ENCODE measurements at places on chromosomes 2 and 18. TPM values are rescaled to one million over a fixed set of nuclear protein-coding genes. Genes with fewer than 3 reads are reported as not detected.

DNA sequence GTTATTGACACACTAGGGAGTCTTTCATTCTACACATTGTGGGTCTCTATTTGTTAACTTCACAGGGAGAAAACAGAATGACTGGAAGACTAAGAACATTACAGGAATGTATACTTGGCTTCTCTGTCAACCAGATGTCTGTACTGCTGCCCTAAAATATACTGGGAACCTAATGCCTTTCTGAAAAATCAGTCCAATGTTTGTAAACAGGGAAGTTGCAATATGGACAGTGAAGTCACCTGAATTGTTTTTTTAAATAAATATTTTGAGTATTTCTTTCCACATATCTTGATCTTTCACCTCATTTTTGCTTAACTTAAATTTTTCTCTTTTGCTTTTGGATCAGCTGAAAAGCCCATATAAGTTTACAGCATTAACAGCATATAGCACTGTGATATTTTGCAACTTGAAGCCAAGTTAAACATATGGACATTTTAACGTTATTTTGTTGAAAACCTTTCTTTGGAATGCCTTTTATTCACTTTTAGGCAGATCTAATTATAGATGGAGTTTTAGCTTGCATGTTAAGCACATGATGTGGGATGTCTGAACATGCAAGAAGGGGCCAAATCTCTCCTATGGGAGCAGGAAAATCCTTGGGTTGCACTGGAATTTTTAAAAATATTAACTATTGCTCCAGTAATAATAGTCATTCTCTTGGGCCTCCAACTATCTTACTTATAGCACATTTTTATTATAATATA is 137.7 kb upstream of the TWIST2 start:
- no peak for DNase-seq
- no peak overlapping the region for H3K27ac ChIP-seq
- H3K4me1 ChIP-seq: no peaks in the 10 kb centered on the region
- no peaks in the 10 kb centered on the region for H3K36me3 ChIP-seq

The PKP4 gene
- 32.6 TPM for total RNA-seq

DNA sequence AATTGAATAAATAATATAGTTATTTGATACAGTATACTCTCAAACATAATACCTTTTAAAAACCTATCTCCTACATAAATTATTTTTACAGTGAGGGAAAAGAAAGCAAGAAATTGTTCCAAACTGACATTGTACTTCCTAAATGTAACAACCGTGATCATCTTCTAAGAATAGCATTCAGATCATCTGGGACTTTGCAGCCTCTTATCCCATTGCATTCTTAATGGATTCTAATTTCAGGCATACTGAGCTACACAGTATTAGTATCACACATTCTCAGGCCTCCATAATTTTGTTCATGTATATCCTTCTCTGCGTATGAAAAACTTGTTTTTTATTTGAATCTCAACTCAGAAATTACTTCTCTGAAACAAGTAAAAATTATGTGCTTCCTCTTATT is 1134.7 kb upstream of the CDH2 start:
- no peak overlapping the region for H3K27ac ChIP-seq
- no peaks in the 10 kb centered on the region for H3K27me3 ChIP-seq
- no peak overlapping the region for H3K4me3 ChIP-seq
- no peaks in the 10 kb centered on the region for H3K36me3 ChIP-seq
- no peaks in the 10 kb centered on the region for H3K4me1 ChIP-seq
- DNase-seq: no peak

GRCh38 chr2:6237039-6237660 is 545.0 kb downstream of the SOX11 start:
- H3K27me3 ChIP-seq: no peaks in the 10 kb centered on the region
- H3K36me3 ChIP-seq: no peaks in the 10 kb centered on the region
- no peak overlapping the region for H3K27ac ChIP-seq
- no peaks in the 10 kb centered on the region for H3K4me1 ChIP-seq
- H3K4me3 ChIP-seq: no peak overlapping the region

DNA sequence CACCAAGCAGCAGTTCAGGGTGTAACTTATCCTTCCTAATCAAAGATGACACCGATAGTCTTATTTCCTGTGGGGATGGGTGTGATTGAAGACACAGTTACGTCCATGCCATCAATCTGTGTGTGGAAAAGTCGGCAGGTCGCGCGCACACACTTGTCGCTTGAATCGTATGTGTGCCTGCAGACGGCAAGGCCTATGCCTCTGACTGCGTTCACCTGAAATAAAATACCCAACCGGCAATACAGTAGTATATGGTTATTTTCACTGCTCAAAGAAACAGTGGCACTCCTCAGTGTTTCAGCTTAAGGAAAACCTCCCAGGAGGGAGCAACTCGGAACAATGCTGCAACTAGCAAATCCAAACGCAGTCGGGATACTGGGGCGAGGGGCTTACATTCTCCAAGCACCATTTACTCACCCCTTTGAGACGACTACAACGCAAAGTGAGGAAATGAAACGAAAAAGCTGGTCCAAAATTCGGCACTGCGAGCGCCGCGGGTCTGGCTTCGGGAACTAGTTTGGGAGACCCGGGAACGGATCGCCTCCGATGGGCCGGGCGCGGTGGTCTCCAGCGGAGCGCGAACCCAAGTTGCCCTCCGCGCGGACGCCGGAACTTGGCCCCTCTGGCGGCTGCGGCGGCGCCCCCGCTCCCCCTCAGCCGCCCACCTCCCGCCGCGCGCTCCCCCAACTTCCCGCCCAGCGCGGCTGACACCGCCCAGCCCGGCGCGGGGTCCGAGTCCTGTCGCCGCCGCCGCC is 675 bp downstream of the PRKD3 start:
- H3K36me3 ChIP-seq: no peaks in the 10 kb centered on the region
- H3K4me3 ChIP-seq: peak overlapping the region; percentile 96
- H3K27ac ChIP-seq: peak overlapping the region; percentile 72
- DNase-seq: peak; percentile 39
- H3K4me1 ChIP-seq: peaks cover 4% of the 10 kb centered on the region

DNA sequence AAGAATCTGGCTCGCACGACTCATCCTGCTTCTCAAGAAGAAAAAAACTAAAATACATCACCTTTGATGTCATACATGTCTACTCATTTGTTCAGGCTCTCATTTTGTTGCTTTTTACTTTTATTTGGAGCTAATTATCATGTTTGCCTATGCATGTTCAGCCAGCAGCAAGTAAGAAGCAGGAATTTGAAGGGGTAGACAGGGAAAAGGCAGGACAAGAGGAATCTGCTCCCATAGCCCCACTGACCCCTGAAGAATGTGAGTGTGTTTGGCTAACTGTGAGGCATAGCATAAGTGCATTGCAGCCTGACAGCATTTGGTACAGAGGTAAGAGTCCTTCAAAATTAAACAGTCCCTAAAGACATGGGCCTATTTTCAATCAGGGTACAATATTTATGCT is 72.7 kb downstream of the NYAP2 start:
- no peak for DNase-seq
- no peaks in the 10 kb centered on the region for H3K4me1 ChIP-seq
- no peaks in the 10 kb centered on the region for H3K36me3 ChIP-seq
- no peak overlapping the region for H3K27ac ChIP-seq
- H3K27me3 ChIP-seq: no peaks in the 10 kb centered on the region

GRCh38 chr18:74468547-74469061 is 11.5 kb upstream of the DIPK1C start:
- H3K36me3 ChIP-seq: no peaks in the 10 kb centered on the region
- H3K27ac ChIP-seq: no peak overlapping the region
- H3K27me3 ChIP-seq: no peaks in the 10 kb centered on the region

GRCh38 chr18:48197819-48198218 is 211.4 kb downstream of the ZBTB7C start:
- H3K4me1 ChIP-seq: no peaks in the 10 kb centered on the region
- H3K27me3 ChIP-seq: no peaks in the 10 kb centered on the region
- no peak overlapping the region for H3K27ac ChIP-seq
- H3K4me3 ChIP-seq: no peak overlapping the region

GRCh38 chr2:75224636-75225094 is 25.3 kb upstream of the TACR1 start:
- H3K4me1 ChIP-seq: peaks cover 8% of the 10 kb centered on the region
- no peaks in the 10 kb centered on the region for H3K27me3 ChIP-seq
- peak; percentile 8 for DNase-seq
- H3K27ac ChIP-seq: no peak overlapping the region

- no peaks in the 10 kb centered on the region for H3K36me3 ChIP-seq
- H3K27me3 ChIP-seq: no peaks in the 10 kb centered on the region
- DNase-seq: no peak
- H3K4me3 ChIP-seq: no peak overlapping the region
- no peak overlapping the region for H3K27ac ChIP-seq
- no peaks in the 10 kb centered on the region for H3K4me1 ChIP-seq
These were observed 519.1 kb upstream of the SALL3 start for GRCh38 chr18:78460558-78460957.

- H3K4me3 ChIP-seq: no peak overlapping the region
- H3K27me3 ChIP-seq: no peaks in the 10 kb centered on the region
- no peaks in the 10 kb centered on the region for H3K4me1 ChIP-seq
These were observed 188.4 kb upstream of the KYNU start for GRCh38 chr2:142688856-142689605.

DNA sequence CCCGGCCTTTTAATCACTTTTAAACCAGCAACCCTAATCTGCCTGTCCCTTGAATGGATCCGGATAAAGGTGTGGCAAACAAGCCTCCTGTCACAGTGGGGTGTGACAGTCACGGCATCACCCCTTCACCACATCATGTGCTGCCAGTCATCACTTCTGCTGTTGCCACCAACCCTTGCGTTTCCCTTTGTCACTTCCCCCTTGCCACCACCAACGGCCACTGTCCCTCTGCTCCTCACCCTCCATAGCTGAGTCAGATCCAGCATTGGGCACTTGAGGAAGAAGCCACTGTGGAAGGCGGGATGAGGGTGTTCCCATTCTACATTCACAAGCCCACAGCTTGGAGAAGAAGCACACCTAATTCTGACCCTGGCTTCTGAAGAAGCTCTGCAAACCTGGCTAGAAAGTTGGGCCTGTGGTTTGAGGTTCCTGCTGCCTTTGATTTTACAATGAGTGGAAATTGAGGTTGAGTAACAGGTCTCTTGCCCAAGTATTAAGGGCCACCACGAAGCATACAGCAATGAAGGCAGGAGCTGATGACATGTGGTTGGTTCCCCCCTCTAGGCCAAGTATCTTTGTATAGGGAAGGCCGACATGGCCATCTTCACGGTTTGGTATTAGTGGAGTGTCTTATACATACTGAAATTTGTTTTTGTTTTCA is 22.9 kb upstream of the DARS1 start:
- no peak overlapping the region for H3K4me3 ChIP-seq
- DNase-seq: no peak
- H3K4me1 ChIP-seq: peaks cover 2% of the 10 kb centered on the region
- H3K27ac ChIP-seq: no peak overlapping the region
- no peaks in the 10 kb centered on the region for H3K27me3 ChIP-seq
- no peaks in the 10 kb centered on the region for H3K36me3 ChIP-seq

DNA sequence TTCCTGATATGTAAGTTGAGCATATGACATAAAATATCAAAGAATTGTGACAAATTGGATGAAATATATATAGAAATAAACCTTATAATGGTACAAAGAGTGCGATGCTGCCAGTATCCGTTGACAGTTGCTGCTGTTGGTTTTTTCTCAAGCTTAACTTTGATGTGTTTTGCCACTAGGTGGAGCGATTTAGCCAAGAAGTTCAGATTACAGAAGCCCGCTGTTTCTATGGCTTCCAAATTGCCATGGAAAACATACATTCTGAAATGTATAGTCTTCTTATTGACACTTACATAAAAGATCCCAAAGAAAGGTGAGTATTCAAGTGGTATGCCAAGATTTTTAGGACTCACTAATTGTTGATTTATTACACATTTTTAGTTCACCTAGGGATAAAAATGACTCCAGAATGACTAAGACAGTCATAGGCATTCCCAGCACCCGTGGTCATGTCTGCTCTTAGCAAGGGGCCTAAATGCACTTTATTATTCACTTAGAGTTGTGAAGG is 2.1 kb downstream of the RRM2 start:
- no peaks in the 10 kb centered on the region for H3K27me3 ChIP-seq
- H3K36me3 ChIP-seq: peaks cover 3% of the 10 kb centered on the region
- peak; percentile 87 for DNase-seq
- peaks cover 12% of the 10 kb centered on the region for H3K4me1 ChIP-seq

GRCh38 chr18:55265984-55266383 is 306.7 kb upstream of the CCDC68 start:
- H3K4me1 ChIP-seq: peaks cover 2% of the 10 kb centered on the region
- H3K27me3 ChIP-seq: no peaks in the 10 kb centered on the region
- DNase-seq: peak; percentile 71
- no peak overlapping the region for H3K27ac ChIP-seq

GRCh38 chr2:11222845-11223244 is 67.6 kb downstream of the SLC66A3 start:
- H3K4me3 ChIP-seq: no peak overlapping the region
- H3K27me3 ChIP-seq: no peaks in the 10 kb centered on the region
- no peak overlapping the region for H3K27ac ChIP-seq
- no peak for DNase-seq

GRCh38 chr2:55035716-55036115 is 14.5 kb downstream of the RTN4 start:
- H3K27ac ChIP-seq: no peak overlapping the region
- H3K27me3 ChIP-seq: no peaks in the 10 kb centered on the region
- no peaks in the 10 kb centered on the region for H3K36me3 ChIP-seq
- H3K4me3 ChIP-seq: no peak overlapping the region
- H3K4me1 ChIP-seq: no peaks in the 10 kb centered on the region
- DNase-seq: no peak

The TUBB8B gene
- not detected for total RNA-seq

DNA sequence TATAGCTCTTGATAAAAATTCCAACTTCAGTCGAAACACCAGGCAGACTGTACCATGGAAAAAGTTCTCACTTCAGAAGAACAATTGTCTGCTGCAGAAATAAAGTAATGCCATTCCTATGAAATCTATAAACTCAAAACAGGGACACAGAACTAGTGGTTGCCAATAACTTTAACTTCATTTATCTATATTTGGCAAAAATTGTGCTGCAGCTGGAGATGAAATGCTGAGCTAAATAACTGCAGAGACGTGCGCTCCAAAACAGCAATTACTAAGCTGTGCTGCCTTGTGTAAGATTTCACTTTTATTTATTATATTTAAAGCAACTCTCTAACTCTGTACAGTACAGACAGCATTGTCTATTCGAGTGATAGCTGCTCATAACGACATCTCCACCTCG is 540.1 kb upstream of the ID2 start:
- H3K4me3 ChIP-seq: no peak overlapping the region
- no peak overlapping the region for H3K27ac ChIP-seq
- no peaks in the 10 kb centered on the region for H3K36me3 ChIP-seq
- H3K27me3 ChIP-seq: no peaks in the 10 kb centered on the region
- peaks cover 4% of the 10 kb centered on the region for H3K4me1 ChIP-seq
- DNase-seq: no peak

The CDKL4 gene
- total RNA-seq: 3.0 TPM

- no peaks in the 10 kb centered on the region for H3K36me3 ChIP-seq
- H3K4me3 ChIP-seq: no peak overlapping the region
- H3K27me3 ChIP-seq: no peaks in the 10 kb centered on the region
- no peak for DNase-seq
- H3K27ac ChIP-seq: no peak overlapping the region
These were observed 596.0 kb downstream of the LRP1B start for GRCh38 chr2:141534666-141535362.

The NDC80 gene
- 9.7 TPM for total RNA-seq

DNA sequence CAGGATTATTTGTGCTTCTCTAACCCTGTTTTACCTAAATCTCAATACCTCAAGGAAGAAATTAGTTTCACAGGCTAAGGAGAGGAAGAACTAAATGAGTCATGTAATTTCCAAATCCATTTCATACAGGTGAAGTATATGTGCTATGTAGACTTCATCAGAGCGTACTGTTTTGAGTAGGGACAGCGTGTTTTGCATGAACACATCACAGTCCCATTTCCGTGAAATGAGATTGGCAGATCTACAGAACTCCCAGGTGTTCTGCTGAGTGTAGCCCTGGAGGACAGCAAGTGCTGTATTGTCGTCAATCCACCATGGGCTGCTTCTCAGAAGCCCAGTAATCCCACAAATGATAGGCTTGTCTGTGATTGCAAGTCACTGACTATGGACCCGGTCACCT is 97.7 kb downstream of the XRCC5 start:
- no peaks in the 10 kb centered on the region for H3K4me1 ChIP-seq
- H3K4me3 ChIP-seq: no peak overlapping the region
- H3K27ac ChIP-seq: no peak overlapping the region
- no peak for DNase-seq

Data from fibroblast of lung (primary cell).